ENCODE measurements at places on chromosomes 12 and 14. TPM values are rescaled to one million over a fixed set of nuclear protein-coding genes. Genes with fewer than 3 reads are reported as not detected.

DNA sequence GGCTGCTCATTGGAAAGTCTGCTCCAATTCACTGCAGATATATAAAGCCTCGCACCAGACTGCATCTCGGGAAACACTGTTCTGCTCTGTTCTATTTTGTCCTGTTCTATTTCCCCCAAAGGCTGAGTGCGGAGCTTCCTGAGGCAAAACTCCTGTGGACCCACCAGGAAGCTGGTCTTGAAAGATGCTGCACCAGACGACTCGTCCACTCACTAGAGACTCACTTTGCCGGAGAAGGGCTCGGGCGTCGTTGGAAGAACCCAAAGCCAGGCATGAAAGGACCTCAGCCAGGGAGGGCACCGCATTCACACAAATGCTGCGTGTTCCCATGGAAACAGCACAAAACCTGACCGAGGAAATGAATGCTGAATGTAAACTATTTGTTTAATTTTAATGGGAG lies 331.2 kb upstream of the SFSWAP start:
- H3K27me3 ChIP-seq = no peaks in the 10 kb centered on the region
- no peak overlapping the region for H3K27ac ChIP-seq
- H3K36me3 ChIP-seq = no peaks in the 10 kb centered on the region
- DNase-seq = no peak

DNA sequence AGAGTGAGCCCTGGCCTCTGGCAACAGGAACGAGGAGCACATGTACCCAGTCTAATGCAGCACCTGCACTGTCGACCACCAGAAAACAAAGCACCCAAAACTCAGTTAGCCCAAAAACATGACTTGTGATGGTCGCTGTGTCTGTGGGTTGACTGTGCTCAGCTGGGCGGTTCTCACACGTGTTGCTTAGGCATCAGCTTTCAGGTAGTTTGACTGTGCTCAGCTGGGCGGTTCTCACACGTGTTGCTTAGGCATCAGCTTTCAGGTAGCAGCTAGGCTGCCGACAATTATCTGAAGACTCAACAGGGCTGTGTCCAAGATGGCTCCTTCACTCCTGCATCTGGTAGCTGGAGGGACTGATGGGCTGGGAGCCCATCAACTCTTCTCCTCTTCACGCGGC lies 1.2 kb upstream of the LRCOL1 start:
- no peak for DNase-seq
- H3K27me3 ChIP-seq = no peaks in the 10 kb centered on the region
- no peak overlapping the region for H3K4me3 ChIP-seq
- H3K36me3 ChIP-seq = no peaks in the 10 kb centered on the region

DNA sequence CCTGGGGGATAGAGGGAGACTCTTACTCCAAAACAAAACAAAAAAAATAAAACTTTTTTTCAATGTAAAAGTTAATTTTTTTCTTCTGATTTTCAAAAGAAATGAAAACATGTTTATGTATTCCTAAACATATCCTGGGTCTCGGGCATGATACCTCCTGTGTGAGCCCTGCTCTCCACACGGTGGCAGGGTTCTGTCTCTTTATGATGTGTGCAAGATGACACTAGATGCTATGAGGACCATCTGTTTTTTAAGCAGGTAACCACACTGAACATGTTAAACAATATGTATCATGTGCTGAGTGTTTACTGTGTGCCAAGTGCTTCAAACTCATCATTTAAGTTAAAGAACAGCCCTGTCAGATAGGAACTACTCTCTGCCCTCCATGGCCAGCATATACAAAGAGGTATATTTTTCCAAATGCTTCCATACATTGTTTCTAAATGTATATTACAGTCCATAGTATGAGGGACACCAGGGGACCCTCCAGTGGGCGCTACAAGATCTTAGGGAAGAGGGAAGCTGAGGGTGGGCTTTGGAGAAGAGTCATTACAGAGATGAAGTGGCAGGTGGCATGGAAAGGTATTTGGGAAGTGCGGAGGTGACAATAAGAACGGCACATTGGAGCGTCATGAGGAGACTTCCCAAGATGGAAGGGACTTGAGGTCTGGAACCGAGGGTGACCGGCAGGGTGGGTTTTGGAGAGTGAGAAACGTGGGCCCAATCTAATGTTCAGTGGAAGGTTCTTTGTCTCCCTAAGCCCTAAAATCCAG lies 28.5 kb downstream of the FOS start:
- DNase-seq = no peak
- no peaks in the 10 kb centered on the region for H3K27me3 ChIP-seq
- no peak overlapping the region for H3K27ac ChIP-seq
- H3K4me3 ChIP-seq = no peak overlapping the region
- no peaks in the 10 kb centered on the region for H3K36me3 ChIP-seq
- H3K4me1 ChIP-seq = peaks cover 23% of the 10 kb centered on the region

The HPD gene
- 6.8 TPM for total RNA-seq

The ADGRD1 gene
- 37.0 TPM for total RNA-seq
